ENCODE measurements at places on chromosomes 11 and 22. TPM values are rescaled to one million over a fixed set of nuclear protein-coding genes. Genes with fewer than 3 reads are reported as not detected.

CAVIN3 gene
- 30.7 TPM for total RNA-seq

F2 gene
- total RNA-seq, result 0.19 TPM

STK33 gene
- total RNA-seq, result 0.65 TPM

LRRC4C gene
- total RNA-seq, result 0.16 TPM

GRCh38 chr11:96052921-96053651 is 129.2 kb upstream of the MTMR2 start:
- H3K4me3 ChIP-seq, result no peak overlapping the region
- peaks cover 6% of the 10 kb centered on the region for H3K36me3 ChIP-seq
- H3K4me1 ChIP-seq, result peaks cover 54% of the 10 kb centered on the region
- H3K27ac ChIP-seq, result peak overlapping the region; percentile 89
- no peak for DNase-seq

- no peak for DNase-seq
- H3K4me3 ChIP-seq, result no peak overlapping the region
- H3K36me3 ChIP-seq, result peaks cover 2% of the 10 kb centered on the region
- no peaks in the 10 kb centered on the region for H3K27me3 ChIP-seq
- no peak overlapping the region for H3K27ac ChIP-seq
These were observed 74.1 kb downstream of the COMMD9 start for GRCh38 chr11:36214976-36215692.

DNA sequence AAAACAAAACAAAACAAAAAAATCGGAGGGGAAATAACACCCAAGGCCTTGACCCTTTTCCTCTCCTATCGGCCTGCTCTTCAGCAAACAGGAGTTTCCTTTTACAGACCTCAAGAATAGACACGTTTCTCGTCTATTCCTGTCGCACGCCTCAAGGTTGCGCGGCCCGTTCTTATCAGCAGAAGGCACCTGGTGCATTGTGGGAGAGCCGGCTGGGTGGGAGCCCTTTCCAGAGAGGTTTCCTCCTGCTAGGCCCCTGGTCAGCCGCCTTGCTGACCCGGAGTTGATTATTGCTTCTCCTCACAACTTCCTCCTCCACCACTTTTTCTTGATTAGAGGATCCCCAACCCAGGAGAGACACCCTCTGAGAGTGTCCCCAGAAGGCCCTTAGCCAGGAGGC is 497.3 kb downstream of the MIAT start:
- peaks cover 16% of the 10 kb centered on the region for H3K4me1 ChIP-seq
- no peak overlapping the region for H3K4me3 ChIP-seq
- H3K27ac ChIP-seq, result no peak overlapping the region
- H3K36me3 ChIP-seq, result no peaks in the 10 kb centered on the region
- H3K27me3 ChIP-seq, result no peaks in the 10 kb centered on the region

- peaks cover 32% of the 10 kb centered on the region for H3K4me1 ChIP-seq
- H3K27ac ChIP-seq, result no peak overlapping the region
- peaks cover 5% of the 10 kb centered on the region for H3K36me3 ChIP-seq
- no peak overlapping the region for H3K4me3 ChIP-seq
- DNase-seq, result no peak
These were observed 80.2 kb downstream of the TBC1D22A start for GRCh38 chr22:46842606-46843005.

- DNase-seq, result no peak
- no peak overlapping the region for H3K27ac ChIP-seq
- H3K4me3 ChIP-seq, result no peak overlapping the region
- peaks cover 14% of the 10 kb centered on the region for H3K4me1 ChIP-seq
- peaks cover 6% of the 10 kb centered on the region for H3K27me3 ChIP-seq
- H3K36me3 ChIP-seq, result no peaks in the 10 kb centered on the region
These were observed 42.9 kb upstream of the PRR5 start for GRCh38 chr22:44659140-44659539.

GRCh38 chr11:17550450-17551346 is 3.6 kb downstream of the OTOG start:
- H3K4me3 ChIP-seq, result no peak overlapping the region
- H3K27ac ChIP-seq, result no peak overlapping the region
- DNase-seq, result no peak
- H3K4me1 ChIP-seq, result no peaks in the 10 kb centered on the region
- no peaks in the 10 kb centered on the region for H3K36me3 ChIP-seq
- peaks cover 15% of the 10 kb centered on the region for H3K27me3 ChIP-seq

- H3K27me3 ChIP-seq, result peaks cover 32% of the 10 kb centered on the region
- H3K4me1 ChIP-seq, result no peaks in the 10 kb centered on the region
- H3K36me3 ChIP-seq, result no peaks in the 10 kb centered on the region
- H3K27ac ChIP-seq, result no peak overlapping the region
- peak; percentile 30 for DNase-seq
- H3K4me3 ChIP-seq, result no peak overlapping the region
These were observed 153.8 kb downstream of the CACNA1I start for GRCh38 chr22:39724390-39724789.

- peaks cover 31% of the 10 kb centered on the region for H3K4me1 ChIP-seq
- peaks cover 13% of the 10 kb centered on the region for H3K36me3 ChIP-seq
- peak; percentile 95 for DNase-seq
- peak overlapping the region; percentile 81 for H3K27ac ChIP-seq
- H3K27me3 ChIP-seq, result no peaks in the 10 kb centered on the region
- H3K4me3 ChIP-seq, result peak overlapping the region; percentile 73
These were observed 1.5 kb downstream of the CASTOR1 start for GRCh38 chr22:30287648-30288418.

DNA sequence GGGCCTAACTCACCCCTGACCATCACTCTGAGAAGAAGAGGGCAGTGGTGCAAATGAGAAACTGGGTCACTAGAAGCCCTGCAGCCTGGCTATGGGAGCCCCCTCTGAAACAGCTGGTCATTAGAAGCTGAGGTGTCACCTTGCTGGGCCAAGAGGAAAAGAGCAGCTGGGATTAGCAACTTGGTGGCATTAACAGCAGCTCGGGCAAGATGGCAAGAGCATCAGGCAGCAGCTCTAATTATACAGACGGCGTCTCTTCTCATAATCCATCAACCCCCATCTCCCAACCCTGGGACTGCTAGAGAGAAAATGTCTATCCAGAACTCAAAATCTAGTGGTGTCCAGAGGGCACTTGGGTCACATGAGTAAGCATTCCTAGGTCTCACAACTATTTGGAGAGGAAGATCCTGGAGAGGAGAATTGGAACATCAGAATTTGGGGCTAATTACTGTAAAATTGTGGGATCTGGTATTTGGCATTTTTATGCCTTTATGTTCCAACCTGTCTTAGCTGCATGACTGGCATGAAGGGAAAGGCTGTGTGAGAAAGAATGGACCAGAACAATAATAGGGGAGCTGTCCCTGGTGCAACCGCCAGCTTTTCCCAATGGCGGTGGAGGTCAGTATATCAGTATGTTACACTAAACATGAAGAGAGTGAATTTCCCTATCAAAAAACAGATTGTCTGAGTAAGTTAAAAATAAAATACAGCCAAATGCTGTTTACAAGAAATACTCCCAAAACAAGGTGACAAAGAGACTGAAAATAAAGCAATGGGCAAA is 7.6 kb upstream of the LMO1 start:
- H3K36me3 ChIP-seq, result peaks cover 2% of the 10 kb centered on the region
- no peak overlapping the region for H3K4me3 ChIP-seq
- no peaks in the 10 kb centered on the region for H3K4me1 ChIP-seq
- peaks cover 67% of the 10 kb centered on the region for H3K27me3 ChIP-seq

DNA sequence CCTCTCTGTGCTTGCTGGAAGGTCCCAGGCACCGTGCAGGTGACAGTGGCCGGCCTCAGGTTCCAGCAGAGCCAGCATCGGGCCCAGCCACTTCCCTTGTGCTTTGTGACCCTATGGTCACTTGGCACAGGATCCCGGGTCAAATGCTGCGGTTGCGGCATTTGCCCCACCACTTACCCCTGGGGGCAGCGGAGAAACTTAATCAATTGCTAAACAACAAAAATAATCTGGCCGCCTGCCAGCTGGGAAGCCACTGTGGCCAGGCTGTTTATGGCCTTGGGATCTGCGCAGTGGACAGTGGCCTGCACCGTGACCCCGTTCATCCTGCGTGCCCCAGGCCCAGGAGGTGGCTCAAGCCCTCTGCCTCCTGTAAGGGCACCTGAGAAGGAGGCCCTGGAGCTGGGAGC is 65.0 kb downstream of the LRP5 start:
- no peaks in the 10 kb centered on the region for H3K27me3 ChIP-seq
- peak overlapping the region; percentile 44 for H3K27ac ChIP-seq
- DNase-seq, result no peak
- H3K36me3 ChIP-seq, result peaks cover 10% of the 10 kb centered on the region

DNA sequence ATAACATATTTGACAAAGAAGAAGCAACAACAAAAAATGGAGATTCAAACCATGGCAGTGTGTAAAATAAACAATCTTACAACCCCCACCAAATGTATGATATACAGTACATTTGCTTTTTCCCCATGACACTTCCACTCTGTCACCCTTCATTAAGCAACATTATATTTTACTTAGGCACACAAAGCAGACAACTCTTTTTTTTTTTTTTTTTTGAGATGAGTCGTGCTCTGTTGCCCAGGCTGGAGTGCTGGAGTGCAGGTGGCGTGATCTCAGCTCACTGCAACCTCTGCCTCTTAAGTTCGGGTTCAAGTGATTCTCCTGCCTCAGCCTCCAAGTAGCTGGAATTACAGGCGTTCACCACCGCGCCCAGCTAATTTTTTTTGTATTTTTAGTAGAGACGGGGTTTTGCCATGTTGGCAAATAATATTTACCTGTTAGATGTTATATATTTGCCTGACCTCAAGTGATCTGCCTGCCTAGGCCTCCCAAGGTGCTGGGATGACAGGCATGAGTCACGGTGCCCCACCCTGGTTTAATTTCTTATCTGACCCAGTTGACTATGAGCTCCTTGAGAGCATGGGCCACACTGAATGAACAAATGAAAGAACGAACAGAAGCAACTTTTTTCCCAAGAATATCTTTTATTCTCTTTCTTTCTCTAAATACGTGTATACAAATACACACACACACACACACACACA is 5.5 kb upstream of the PCF11 start:
- peaks cover 4% of the 10 kb centered on the region for H3K27me3 ChIP-seq
- peaks cover 4% of the 10 kb centered on the region for H3K4me1 ChIP-seq
- no peaks in the 10 kb centered on the region for H3K36me3 ChIP-seq
- no peak overlapping the region for H3K4me3 ChIP-seq
- no peak overlapping the region for H3K27ac ChIP-seq
- DNase-seq, result no peak

DNA sequence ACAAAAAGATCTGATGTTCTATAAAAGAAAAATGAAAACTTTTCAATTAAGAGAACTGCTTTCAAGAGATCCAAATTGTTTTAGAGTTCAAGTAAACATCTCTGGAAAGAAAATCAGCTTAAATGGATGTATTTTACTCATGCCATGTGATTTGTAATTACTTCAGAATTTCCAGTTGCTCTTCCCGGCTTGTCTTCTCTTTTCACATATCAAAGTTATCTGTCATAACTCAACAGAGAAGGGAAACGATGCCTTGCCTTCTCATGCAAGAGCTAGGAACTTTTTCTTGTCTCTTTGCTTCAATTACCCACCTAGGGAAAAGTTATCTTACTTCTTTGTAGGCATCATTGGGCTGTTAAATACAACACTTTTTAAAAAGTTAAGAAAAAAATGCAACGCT is 255.2 kb upstream of the POU2AF2 start:
- no peak for DNase-seq
- no peaks in the 10 kb centered on the region for H3K36me3 ChIP-seq
- H3K4me3 ChIP-seq, result no peak overlapping the region
- no peaks in the 10 kb centered on the region for H3K4me1 ChIP-seq
- H3K27ac ChIP-seq, result no peak overlapping the region
- peaks cover 16% of the 10 kb centered on the region for H3K27me3 ChIP-seq

DNA sequence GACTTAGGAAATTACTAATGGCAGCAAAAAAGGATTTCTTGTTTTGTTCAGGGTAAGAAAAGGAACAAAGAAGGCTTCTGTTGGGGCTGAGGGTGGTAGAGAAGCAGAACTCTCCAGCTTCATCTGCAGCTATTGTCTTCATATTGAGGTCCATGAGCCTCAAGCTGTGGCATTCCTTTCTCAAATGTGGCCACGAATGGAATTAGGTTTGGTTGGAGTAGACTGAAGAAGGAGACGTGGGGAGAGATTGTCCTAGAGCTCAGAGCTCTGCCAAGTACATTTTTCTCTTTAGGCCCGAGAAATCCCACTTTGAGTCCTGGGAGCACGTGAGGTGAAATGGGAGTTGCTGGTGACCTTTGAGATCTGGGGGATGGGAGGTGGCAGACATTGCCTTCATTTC is 25.8 kb upstream of the MYOD1 start:
- no peak overlapping the region for H3K27ac ChIP-seq
- no peaks in the 10 kb centered on the region for H3K4me1 ChIP-seq
- no peak overlapping the region for H3K4me3 ChIP-seq

GRCh38 chr11:114892381-114893197 is 214.3 kb downstream of the NXPE2 start:
- H3K27ac ChIP-seq, result no peak overlapping the region
- H3K4me3 ChIP-seq, result no peak overlapping the region
- H3K27me3 ChIP-seq, result no peaks in the 10 kb centered on the region

DNA sequence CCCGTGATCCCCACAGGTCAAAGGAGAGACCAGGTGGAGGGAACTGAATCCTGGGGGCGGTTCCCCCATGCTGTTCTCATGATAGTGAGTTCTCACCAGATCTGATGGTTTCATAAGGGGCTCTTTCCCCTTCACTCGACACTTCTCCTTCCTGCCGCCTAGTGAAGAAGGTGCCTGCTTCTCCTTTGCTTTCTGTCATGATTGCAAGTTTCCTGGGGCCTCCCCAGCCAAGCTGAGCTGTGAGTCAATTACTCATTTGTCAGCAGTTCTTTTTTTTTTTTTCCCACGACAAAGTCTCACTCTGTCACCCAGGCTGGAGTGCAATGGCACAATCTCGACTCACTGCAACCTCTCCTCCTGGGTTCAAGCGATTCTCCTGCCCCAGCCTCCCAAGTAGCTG is 1530.4 kb downstream of the BRD1 start:
- no peaks in the 10 kb centered on the region for H3K36me3 ChIP-seq
- no peaks in the 10 kb centered on the region for H3K4me1 ChIP-seq
- no peak for DNase-seq
- no peak overlapping the region for H3K27ac ChIP-seq
- peaks cover 20% of the 10 kb centered on the region for H3K27me3 ChIP-seq

GRCh38 chr11:96413408-96413807 is 23.6 kb downstream of the JRKL start:
- H3K27me3 ChIP-seq, result peaks cover 26% of the 10 kb centered on the region
- no peak overlapping the region for H3K4me3 ChIP-seq
- no peaks in the 10 kb centered on the region for H3K36me3 ChIP-seq
- H3K27ac ChIP-seq, result no peak overlapping the region
- DNase-seq, result no peak
- H3K4me1 ChIP-seq, result peaks cover 4% of the 10 kb centered on the region

Measured in osteocyte (in vitro differentiated cells).